ENCODE measurements at places on chromosomes 13 and 19.

GRCh38 chr19:33000510-33000909 is 28.5 kb downstream of the FAAP24 start:
- peak; percentile 41 for DNase-seq

GRCh38 chr13:106709522-106709921 is 141.6 kb upstream of the ARGLU1 start:
- DNase-seq = no peak

- no peak for DNase-seq
These were observed 14.8 kb downstream of the CEBPG start for GRCh38 chr19:33388231-33388724.

GRCh38 chr19:28497137-28497536 is 715.8 kb downstream of the UQCRFS1 start:
- DNase-seq = no peak

GRCh38 chr19:51333836-51334460 is 8.0 kb downstream of the VSIG10L start:
- DNase-seq = no peak

All from naive thymus-derived CD8-positive, alpha-beta T cell (primary cell).